ENCODE measurements at places on chromosomes 1 and 21.
A peak's percentile ranks its signal among the peaks of the same experiment; 100 is the strongest.

GRCh38 chr1:231625975-231626534, 535 bp upstream of the DISC1 start:
- peak; percentile 22 for DNase-seq

DNA sequence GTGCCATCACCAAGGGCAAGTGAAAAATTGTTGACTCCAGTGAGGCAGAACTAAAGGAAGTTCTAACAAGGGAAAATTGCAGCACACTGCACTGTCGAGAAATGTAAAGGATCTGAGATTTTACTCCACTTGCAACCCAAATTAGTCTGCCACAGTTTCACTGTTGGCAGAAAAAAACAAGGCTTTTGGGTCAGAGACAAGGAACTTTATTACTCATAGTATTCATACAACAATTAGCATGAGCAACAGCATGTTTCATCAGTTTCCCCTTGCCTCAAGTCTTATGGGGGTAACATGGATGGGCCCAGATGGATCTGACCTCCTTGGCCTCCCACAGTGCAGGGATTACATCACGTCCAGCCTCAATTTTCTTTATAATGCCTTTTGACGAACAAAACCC, 125.3 kb downstream of the LTN1 start:
- no peak for DNase-seq

GRCh38 chr1:211017075-211017718, 116.8 kb downstream of the KCNH1 start:
- no peak for DNase-seq

- DNase-seq: peak; percentile 15
These were observed 478 bp downstream of the C2CD2 start for GRCh38 chr21:41953249-41953830.

- DNase-seq: no peak
These were observed 395.4 kb upstream of the BEND5 start for GRCh38 chr1:49171941-49172593.

- no peak for DNase-seq
These were observed 51.8 kb downstream of the MT1HL1 start for GRCh38 chr1:236952246-236953003.

DNA sequence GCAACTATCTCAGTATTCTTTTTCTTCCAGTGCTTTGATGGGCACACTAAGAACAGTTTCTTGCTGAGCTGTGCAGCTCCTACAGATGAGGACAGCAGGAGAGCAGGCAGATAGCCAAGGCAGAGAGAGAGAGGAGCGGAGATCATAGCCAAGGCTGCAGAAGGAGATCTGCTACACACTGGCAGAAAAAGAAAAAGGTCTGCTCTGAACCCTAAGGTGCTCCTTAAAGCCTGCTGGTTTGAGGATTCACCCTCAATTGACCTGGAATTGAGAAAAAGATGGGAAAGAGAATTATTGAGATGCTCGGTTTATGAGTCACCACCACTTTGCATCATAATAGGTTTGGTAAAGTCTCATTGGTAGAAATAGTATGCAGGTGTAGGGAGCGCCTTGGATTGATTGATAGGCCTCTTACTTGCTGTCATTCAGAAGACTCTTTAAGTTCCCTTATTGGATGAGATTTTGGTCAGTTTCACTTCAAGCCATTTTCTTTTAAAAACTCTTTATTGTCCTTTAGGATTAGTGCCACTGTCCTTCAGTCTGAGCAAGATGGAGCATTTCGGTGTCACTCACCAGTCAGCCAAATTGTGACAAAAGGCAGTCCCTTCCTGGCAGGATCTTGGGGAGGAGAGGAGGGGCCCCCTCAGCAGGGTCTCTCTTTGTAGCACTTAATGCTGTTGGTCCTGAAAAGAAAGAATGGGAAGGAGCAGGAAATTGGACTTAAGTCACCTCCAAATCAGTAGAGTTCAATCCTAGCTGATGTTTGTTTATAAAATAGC, 685.0 kb downstream of the ADGRL2 start:
- no peak for DNase-seq

DNA sequence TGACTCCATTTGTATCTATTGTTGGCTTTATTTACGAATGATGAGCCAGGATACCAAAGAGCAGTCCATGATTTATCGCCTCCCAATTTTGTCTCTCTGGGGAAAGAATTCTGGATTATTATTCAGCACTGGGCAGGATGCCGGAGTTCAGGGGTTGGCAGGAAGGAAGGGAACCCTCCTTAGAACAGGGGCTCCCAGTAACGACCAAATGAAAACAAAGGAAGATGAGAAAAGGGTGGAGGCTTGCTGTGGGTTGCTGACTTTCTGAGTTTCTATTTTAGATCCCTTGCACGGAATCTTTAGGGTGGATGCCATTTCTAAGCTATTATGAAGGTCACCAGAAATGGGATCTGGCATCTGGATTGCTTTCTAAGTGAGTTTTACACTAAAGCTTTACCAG, 231.2 kb upstream of the LYPLAL1 start:
- no peak for DNase-seq

DNA sequence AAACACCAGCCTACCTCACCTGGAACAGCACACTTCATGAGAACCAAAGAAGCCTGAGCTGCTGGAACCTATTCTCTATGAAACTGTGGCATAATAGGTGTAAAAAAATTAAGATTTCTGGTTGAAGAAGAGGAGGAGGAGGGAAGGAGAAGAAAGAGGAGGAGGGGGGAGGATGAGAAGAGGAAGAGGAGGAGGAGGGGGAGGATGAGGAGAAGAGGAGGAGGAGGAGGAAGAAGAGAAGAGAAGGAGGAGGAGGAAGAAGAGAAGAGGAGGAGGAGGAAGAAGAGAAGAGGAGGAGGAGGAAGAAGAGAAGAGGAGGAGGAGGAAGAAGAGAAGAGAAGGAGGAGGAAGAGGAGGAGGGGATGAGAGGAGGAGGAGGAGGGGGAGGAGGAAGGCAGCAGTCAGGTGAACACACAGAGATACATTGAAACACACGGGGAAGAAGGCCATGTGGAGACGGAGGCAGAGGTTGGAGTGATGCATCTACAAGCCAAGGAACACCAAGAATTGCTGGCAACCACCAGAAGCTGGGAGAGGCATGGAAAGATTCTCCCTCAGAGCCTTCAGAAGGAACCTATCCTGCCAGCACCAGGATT, 8.2 kb downstream of the ACTA1 start:
- DNase-seq: no peak

- DNase-seq: peak; percentile 9
These were observed 237.1 kb downstream of the HHIPL2 start for GRCh38 chr1:222310836-222311235.

DNA sequence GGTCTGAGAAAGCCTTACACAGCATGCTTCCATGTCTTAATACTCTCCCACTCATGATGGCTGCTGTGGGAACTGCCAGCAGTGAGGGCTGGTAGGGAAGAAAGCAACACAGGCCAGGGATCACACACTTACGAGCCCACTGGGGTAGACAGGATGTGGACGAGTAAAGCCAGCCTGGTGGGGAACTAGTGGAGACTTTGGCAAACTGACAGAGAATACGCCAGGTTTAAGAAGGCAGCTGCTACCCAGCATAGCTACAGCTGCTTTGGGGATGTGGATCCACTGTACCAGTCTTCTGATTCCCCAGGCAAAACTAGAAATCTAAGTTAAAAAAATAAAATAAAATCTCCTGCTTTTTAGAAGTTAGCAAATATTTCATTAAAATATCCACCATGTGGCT, 664.0 kb downstream of the SMYD3 start:
- no peak for DNase-seq

- DNase-seq: no peak
These were observed 77.0 kb upstream of the KRTAP19-8 start for GRCh38 chr21:31115249-31115648.

DNA sequence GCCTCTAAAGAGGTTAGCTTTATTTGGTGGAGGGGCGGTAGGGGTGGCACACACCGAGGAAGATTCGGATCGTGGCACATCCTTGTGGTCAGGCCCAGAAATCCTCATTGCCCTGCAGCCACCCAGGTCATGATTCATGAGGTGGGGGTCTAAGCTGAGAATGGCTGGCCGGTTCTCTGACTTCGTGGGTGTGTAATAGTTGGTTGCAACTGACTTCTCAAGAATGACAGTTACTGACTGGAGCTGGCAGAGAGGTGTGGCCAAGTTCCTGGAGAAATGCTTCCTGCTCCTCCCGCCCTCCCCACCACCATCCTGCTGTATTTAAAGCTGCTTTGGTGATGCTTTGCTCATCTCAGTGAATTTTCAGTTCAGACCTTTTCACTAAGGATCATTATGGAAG, 198.6 kb downstream of the KIF26B start:
- DNase-seq: no peak

DNA sequence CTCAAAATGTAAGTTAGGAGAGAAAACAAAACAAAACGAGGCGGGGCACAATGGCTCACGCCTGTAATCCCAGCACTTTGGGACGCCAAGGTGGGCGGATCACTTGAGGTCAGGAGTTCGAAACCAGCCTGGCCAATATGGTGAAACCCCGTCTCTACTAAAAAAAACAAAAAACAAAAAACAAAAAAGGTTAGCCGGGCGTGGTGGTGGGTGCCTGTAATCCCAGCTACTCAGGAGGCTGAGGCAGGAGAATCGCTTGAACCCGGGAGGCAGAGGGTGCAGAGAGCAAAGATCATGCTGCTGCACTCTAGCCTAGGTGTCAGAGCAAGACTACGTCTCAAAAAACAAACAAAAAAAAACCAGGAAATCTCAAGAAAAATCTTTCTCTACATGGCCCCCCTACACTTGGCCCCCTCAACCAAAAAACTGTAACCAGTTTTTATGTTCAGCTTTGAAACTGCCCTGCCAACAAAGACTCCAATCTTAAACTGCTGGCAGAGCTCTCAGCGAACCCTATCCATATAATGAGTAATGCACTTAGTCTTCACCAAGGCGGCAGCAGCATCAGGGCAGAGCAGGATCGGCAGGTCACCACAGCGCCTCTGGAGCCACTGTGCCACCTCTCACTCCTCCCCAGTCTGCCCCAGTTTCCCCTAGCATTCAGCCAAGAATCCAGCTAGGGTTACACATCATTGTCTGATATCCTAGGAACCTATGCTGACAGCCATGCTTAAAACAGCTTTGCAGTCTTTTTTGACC, 71.7 kb downstream of the JAK1 start:
- DNase-seq: no peak

DNA sequence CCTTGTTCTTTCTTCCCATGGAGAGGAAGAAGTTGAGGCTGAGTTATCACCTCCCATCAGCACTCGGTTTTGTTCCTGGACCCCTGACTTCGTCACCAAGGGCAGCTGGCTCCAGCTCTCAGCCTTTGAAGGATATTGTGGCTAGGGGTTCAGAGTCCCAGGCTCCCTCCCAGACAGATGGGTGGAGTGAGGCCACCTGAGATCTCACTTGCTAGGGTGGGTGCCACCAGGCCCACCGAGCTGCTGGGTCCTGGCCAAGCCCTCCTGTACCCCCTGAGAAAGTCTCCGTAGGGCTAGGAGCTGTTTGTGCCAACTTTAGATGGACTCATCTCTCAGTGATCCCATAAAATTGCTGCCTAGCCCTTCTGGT, 6.9 kb downstream of the MX2 start:
- DNase-seq: peak; percentile 12

GRCh38 chr1:56025942-56026341, 553.4 kb downstream of the PLPP3 start:
- DNase-seq: no peak

DNA sequence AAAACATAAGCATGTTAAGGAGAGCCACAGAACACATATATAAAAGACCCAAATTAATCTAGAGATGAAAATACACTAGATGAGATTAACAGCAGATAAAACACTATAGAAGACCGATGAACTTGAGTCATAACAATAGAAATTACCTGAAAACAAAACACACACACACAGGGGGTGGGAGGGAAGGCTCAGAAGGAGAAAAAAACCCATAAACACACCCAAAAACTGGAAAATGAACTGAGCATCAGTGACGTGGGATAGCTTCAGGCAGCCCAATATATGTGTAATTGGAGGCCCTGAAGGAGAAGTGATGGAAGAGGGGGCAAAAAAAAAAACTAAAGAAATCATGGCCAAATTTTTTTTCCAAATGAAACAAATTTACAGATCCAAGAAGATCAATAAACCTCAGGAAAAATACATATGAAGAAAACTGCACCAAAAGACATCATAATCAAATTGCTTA, 11.4 kb downstream of the ALDH9A1 start:
- no peak for DNase-seq

GRCh38 chr1:204409123-204409522, 2.5 kb downstream of the PPP1R15B start:
- no peak for DNase-seq

DNA sequence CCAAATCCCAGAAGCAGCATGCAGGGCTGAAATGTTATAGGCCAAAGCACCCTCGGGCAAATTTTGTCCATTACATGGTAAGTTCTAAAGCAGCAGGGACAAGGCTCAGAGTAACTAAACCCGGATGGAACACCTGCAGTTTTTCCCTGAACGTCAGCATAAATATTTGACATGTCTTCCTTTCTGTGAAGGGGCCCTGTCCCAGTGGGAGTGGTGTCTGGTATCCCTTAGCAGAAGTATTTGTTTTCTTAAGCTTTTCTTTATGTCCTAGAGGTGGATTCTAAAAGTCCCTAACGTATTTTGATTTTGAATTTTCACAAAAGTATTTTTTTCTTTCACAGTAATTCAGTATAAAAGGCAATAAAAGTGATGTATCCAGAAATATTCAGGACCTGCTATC, 223.9 kb downstream of the ST6GALNAC3 start:
- no peak for DNase-seq

DNA sequence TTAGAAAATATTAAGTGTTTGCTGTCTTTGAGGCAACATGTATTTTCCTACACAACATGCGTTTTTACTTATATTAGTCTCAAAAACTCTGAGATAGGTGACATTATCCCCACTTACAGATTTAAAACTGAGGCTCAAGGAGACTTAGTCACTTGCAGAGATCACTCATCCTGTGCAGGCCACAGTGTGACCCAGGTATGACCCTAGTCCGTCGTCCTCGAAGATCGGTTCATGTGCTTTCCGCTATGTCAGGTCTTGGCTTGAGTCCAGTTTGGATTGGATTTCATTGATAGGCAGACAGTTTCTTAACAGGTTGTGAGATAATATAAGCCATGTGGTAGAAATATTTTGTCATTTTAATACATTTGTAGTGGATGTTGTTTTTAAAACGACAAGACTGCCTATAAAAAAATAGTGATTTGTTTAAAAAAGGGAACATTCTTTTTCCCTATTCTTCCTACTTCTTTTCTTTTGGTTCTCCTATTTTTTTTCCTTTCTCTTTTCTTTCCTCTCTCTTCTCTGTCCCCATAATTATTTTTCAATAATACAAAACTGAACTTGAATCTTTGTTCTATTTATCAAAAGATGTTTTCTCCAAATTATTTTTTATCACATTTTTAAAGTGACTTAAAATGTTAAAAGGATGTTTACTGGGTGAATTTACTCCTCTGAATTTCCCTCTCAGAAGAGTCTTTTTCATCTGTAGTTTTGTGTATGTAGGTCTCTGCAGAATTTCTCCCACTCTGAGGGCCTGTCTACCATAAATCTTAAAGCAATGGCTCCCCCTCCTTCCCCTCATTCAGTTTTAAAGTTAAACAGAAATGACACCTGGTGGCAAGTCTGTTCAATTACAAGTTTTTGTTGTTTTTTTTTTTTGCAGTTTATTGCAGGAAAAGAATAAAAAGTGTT, 81.8 kb downstream of the PHTF1 start:
- peak; percentile 35 for DNase-seq

DNA sequence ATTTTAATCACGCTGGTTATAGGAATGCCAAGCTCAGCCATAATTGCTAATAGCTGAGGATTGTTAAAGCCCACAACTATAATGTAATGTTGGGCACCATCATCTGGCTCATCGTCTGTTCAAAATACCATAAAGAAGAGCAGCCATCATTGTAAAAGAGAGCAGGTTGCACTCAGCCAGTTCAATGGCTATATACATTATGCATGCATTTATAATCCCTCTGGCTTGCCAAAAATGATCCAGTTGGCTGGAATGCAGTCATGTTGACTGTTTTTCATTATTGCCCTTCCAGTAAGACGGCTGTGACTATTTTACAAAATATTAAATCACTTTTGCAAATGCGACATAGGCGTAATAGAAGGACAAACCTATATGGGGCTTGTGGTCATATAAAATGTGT, 85.3 kb downstream of the SPAG17 start:
- DNase-seq: no peak

All from naive thymus-derived CD8-positive, alpha-beta T cell (primary cell).